ENCODE measurements at places on chromosomes 7 and 10.

GRCh38 chr7:82286096-82286797 is 157.3 kb downstream of the CACNA2D1 start:
- DNase-seq: no peak

- peak; percentile 64 for DNase-seq
These were observed 1.1 kb downstream of the PPIA start for GRCh38 chr7:44797329-44798258.

GRCh38 chr10:61099756-61100155 is 155.8 kb upstream of the RHOBTB1 start:
- no peak for DNase-seq

DNA sequence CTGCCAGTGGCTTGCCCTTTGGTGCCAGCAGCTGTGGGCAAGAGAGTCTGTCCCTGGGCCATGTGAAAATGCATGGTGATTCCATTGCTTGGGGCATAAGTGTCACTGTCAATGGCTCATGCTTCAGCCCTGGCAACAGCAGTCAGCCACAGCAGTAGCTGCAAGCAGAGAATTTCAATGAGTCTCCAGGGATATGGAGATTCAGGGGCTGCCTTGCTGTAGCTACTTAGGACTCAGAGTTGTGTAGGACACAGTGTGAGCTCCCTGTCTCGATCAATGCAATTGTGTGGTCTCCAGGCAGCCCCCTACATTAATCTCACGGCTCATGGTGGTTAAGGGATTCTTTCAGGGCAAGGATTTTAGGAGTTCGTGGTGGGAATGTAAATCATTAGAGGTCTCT is 126.3 kb upstream of the STARD3NL start:
- DNase-seq: no peak

DNA sequence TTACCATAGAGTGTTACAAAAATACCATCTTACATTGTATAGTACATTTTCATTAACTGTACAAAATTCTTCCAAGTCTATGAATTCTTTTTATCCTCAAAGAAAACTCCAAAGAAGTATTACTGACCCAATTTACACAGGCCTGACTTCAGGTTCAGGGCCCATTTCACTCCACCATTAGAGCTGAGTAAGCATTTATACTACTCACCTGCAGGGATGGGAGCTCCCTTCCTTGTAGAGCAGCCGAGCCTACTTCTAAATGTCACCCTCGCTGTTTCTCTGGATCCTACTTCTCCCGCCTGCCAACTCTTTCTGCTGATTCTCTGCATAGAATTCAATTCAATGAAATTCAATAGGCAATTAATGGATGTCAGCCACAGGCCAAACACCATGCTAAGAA is 56.0 kb downstream of the CCDC71L start:
- no peak for DNase-seq

DNA sequence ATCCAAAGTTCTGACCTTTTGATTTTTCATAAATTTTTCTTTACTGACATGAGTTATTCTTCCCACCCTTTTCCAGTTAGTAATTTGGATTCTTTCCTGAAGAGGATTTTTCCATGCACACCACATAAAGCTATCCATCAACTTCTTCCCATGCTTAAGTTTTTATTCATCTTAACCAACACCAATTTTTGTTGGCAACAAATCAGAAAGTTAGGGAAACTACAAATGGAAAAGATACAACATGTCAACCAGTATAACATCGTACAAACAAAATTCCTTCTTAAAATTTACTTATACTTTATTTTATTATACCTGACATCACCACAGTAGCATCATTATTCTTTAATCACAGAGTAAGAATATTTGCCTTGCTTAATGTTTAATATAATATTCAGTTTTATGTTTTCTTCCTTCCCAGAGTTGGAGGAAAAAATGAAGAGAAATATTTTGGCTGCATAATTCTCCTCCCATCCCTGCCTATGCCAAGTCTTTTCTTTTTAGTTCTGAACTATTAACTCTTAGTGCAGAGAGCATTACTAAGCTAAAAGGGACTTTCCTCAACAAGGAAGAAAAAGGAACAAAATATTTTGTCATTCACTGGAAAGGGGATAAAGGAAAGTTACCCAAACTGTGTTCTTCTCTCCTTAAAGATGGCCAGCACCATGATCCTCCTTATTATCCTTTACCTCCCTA is 67.5 kb upstream of the MEOX2 start:
- no peak for DNase-seq

DNA sequence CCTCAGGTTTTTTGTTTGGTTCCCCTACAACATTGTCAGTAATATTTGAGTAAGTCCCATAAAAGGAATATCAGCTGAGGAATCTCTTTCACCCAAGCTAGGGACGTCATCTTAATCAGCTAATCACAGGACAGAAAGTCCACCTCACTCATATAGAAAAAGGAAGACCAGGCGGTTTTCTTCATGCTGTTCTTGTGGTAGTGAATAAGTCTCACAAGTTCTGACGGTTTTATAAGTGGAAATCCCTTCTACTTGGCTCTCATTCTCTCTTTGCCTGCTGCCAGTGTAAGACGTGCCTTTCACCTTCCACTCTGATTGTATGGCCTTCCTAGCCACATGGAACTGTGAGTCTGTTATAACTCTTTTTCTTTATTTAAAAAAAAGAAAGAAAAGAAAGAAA is 308.1 kb upstream of the PFKP start:
- DNase-seq: no peak

DNA sequence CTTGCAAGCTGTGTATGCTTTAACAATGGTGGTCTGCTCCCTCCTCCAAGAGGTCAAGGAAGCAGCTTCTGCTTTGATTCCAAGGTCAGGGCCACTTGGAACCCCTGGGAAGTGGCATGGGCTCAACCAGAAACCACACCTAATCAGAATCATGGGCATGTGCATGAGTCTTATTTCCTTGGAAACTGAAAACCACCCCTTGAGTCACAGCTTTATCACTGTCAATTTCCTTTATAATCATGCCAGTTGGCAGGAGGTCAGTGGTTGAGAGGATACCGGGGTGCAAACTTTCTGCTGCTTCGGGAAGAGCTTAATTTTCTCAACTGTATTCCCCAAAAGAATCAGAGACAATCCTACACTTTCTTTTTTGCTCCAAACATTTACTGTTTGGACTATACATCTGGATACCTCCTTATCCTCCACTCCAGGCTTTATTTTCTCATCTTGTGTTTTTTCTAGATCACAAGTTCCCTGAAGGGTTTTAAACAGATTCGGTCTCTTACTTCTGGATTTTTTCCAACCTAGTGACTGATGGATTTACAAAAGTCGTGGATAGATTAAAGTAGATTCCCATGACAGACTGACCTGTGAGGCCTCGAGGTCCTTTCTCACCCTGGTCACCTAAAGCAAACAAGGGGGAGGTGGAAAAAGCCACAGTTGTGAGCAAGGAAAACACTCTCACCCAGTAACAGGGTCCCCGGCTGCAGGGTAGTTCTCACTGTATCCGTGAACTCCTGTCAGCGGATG is 36.0 kb downstream of the COL17A1 start:
- no peak for DNase-seq

GRCh38 chr7:47202146-47202783 is 379.6 kb downstream of the TNS3 start:
- DNase-seq: no peak

DNA sequence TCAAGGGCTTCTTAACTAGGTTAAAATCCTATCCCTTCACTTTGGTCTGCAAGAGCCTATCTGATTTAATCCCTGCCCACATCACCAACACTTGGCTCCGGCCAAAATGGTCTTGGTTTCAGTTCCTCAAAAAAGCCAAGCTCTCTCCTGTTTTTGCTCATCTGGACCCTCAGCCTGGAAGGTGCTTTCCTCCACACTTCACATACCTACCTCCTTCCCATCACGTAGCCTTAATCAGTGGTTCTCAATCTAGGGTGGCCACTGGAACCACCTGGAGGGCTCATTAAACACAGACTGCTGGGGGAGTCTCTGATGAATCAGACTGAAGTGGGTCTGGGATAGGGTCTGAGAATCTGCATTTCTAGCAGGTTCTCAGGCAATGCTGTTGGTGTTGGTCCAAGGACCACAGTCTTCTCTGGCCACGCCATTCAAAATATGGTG is 227.0 kb upstream of the AOAH start:
- no peak for DNase-seq

GRCh38 chr7:69651101-69651590 is 52.9 kb downstream of the AUTS2 start:
- DNase-seq: peak; percentile 6

DNA sequence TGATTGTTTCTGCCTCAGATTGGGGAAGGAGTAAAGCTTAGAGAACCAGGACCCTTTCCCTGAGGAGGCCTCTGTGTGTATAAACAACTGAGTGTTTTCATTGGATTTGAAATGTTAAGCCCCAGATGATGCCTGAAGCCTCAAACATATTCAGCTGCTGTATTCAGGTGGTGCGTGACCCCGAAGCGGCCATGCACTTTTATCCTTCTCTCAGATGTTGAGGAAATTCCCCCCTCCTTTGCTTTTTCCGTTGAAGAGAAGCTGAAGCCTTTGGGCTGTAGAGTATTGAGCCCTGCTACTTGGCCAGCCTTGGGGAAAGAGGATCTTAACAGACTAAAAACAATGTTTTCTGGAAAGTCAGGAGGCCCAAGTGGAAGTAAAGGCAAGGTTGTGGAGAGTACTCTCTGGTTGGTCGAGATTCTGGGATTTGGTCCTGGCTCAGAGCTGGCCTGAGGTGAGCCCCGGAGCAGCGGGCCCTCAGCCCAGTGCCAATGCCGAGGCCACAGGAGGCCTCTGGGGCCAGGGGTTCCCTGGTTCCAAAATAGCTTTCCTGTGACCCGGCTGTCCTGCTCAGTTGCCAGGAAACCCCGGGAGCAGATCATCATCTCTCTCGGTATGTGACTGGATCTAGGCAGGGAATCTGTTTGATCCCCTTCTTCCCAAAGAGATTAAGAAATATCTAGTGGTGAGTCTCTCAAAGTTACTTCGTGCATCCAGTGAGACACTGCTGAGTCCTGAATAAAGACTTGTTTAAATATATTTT is 22.5 kb downstream of the FKBP6 start:
- DNase-seq: no peak

- no peak for DNase-seq
These were observed 1064.6 kb upstream of the LRRTM3 start for GRCh38 chr10:65861249-65861648.

DNA sequence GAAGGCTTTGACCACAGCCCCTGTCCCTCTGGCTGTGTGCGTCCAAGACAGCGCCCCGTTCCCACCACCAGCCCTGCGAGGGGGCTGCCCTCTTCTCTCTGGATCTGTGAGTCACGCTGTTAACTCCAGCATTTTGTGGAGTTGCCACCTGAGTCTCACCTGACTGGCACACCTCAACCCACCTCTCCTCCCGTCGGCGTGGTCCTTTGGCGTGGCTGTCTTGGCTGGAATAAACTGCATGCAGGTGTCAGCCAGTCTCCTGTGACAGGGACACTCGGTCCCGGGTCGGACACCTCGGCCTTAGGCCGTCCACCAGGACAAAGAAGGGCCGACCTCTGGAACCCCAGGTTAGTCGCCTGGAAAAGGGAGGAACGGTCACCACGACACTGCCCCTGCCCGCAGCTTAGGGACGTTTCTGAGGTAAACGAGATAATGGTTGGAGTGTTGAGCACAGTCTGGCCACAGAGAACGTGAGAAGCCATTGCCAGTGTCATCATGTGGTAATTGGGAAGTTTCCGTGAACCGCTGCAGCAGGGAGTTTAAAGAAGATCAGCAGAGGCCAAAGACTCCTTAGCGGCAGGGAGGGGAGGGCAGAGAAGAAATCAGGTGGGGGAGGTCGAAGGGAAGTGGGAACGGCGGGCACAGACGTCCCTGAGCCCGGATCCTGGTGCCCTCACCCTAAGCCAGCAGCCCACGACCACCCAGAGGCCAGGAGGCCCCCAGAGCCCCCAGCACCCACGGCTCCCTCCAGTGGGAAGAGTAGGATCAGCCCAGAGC is 73.6 kb upstream of the FAM20C start:
- DNase-seq: no peak

- no peak for DNase-seq
These were observed 94.9 kb upstream of the SKAP2 start for GRCh38 chr7:26959290-26959689.

GRCh38 chr7:109462171-109462570 is 892.5 kb downstream of the DNAJB9 start:
- DNase-seq: no peak

Measured in stimulated activated CD8-positive, alpha-beta memory T cell treated with anti-CD3 and anti-CD28 coated beads, Interleukin-12 subunit alpha, Interleukin-12 subunit beta, amount 100 ng/mL, for 1 hour (primary cell).